ENCODE measurements at places on chromosomes 1 and 21.

DNA sequence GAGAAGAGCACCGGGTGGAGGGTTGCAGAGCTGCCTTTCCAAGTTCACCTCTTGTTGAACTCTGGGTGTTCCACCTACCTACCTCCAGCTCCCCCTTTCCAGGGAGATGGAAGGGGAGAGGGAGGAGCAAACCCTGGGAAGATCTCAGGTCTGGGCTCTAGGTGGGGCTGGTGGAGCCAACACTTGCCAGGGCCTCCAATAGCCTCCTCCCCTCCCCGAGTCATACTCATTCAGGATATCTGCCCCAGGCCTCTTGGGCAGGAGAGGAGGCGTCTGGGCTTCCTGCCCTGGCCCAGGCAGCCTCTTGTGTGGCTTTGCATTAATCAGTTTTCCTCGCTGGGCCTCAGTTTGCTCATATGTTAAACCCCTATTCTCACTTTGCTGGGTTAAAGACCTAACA lies 13.4 kb downstream of the RAP1GAP start:
- no peak for DNase-seq

DNA sequence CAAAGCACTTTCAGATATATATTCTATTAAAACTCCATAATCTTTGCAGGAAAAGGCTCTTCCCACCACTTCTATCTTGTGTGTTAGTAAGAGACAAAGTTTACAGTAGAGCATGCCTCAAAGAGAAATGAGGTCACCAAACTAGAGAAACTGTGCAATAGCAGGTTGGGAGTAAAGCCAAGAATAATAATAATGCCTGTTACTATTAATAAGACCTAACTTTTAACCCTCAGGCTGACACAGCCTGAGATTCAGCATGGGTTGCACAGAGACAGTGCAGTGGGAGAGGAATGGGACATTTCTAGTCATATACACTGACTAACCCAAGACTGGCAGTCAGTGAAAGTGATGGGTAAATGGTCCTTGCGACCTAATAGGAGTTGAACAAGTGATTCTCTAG lies 320.2 kb upstream of the NFIA start:
- no peak for DNase-seq

- no peak for DNase-seq
Measured at GRCh38 chr1:117672756-117673155, 66.9 kb downstream of the TENT5C start.

DNA sequence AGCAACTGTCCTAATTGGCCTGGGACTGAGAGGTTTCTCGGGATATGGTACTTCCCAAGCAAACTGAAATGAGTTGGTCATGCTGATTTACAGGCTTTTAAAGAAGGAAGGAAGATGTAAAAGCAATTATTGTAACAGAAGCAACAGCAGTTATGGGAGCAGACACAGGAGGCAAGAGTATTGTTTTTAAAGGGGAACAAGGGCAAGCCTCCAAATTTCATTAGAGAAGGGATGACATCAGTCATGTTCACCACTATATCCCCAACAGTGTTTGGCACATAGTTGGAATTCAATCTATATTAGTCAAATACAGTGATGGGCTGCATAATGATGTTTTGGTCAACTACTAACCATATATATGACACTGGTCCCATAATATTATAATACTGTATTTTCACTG lies 46.0 kb upstream of the JUN start:
- no peak for DNase-seq

DNA sequence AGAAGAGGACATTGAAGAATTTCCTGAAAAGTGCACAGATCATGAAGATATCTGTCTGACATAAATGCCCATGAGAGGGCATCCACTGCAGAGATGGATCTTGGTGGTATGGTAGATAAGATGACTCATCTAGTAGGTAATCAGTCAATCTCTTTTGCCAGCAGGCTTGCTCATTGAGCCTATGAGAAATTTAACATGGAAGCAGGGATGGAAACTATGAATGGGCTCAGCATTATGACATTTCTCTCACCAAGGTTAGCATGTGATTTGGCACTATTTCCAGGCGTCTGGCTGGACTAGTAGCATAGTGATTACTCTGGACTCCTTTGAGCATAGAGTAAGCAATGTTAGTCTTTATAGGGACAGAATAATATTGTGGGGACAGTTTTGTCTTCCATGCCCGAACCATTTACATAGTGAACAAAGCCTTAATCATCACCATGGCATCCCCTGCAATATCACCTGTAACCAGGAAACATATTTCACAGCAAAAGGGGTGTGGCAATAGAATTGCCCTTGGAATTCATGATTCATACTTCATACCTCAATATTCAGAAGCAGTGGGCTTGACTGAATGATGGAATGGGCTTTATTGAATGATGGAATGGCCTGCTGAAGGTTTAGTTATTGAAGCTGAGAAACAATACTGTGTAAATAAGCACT lies 7.3 kb downstream of the OR2C3 start:
- no peak for DNase-seq

- no peak for DNase-seq
Measured at GRCh38 chr1:182004601-182005000, 56.9 kb downstream of the ZNF648 start.

GRCh38 chr1:155976062-155976912 lies 2.1 kb downstream of the ARHGEF2 start:
- DNase-seq = peak; percentile 79

- no peak for DNase-seq
Measured at GRCh38 chr1:66365635-66366034, 168.3 kb upstream of the SGIP1 start.

DNA sequence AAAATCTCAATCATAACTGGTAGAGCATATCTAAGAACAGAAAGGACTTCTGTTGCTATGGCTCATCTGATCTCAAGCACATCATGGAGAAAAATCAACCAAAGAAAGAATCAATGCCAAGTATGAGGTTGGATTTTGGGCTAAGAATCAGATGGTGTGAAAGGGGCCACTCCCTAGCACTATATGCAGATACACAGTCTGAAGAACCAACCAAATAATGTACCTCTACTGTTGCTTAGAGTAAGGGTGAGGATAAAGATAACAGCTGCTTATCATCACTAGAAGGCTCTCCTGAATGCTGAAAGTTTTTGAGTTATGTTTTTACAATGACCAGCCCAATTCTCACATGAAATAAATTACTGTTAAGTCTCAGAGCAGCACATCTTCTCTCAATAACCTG lies 35.6 kb downstream of the ST7L start:
- DNase-seq = no peak

GRCh38 chr1:8193840-8194406 lies 124.0 kb upstream of the SLC45A1 start:
- no peak for DNase-seq

GRCh38 chr1:7313826-7314225 lies 457.3 kb upstream of the VAMP3 start:
- no peak for DNase-seq

- no peak for DNase-seq
Measured at GRCh38 chr1:155307247-155307740, 1.4 kb upstream of the FDPS start.

DNA sequence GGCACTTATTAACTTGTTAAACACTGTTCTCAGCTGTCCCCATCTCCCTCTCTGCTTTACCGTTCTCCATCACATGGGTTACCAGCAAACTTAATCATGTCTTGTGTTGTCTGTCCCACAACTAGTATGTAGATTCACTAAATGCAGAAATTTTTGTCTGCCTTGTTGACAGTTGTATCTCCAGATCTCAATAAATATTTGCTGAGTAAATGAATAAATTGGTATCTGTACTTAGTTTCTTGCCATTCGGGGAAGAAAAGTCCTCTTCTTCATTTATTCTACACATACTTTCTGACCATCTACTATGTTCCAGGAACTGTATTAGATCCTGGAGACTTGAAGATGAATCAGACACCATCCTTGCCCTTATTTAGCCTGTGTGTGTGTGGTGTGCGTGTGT lies 97.9 kb downstream of the KCND3 start:
- no peak for DNase-seq

GRCh38 chr1:37945743-37946702 lies 830 bp downstream of the INPP5B start:
- no peak for DNase-seq

- no peak for DNase-seq
Measured at GRCh38 chr1:44672961-44673674, 1.2 kb downstream of the TMEM53 start.

- DNase-seq = no peak
Measured at GRCh38 chr1:223842784-223843183, 3.0 kb downstream of the TP53BP2 start.

GRCh38 chr1:169103480-169103893 lies 3.0 kb upstream of the ATP1B1 start:
- DNase-seq = no peak
